NCI-H187 treated with DMSO at 0.1 percent for 48 hours (cell line): ENCODE measurements at places on chromosomes 3 and 15.
A peak's percentile ranks its signal among the peaks of the same experiment; 100 is the strongest.

DNA sequence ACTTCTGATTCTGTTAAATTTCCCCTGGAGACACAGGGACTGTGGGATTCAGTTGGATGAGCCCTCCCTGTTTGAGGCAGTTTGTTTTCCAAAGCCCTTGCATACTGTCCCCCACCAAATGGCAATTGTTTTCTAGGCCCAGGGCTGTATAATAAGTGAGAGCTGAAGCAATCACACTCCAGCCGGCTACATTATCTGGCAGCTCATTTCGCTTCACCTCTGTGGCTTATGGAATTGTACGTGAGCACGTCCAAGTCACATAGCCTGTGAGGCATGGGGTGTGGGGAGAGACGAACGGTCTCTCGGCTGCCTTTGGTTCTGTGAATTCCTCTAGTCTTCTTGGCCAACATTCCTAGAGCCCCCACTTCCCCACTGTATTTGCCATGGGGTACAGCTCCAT is 10.7 kb downstream of the RBP2 start:
- no peak for DNase-seq

GRCh38 chr3:182626484-182627467 is 166.5 kb upstream of the ATP11B start:
- DNase-seq, result no peak

- no peak for DNase-seq
Observed at GRCh38 chr15:69659454-69660050, 206.9 kb downstream of the RPLP1 start.

GRCh38 chr3:52712291-52713212 is 6.6 kb downstream of the SPCS1 start:
- no peak for DNase-seq

GRCh38 chr3:35832140-35832571 is 192.8 kb downstream of the ARPP21 start:
- DNase-seq, result no peak

DNA sequence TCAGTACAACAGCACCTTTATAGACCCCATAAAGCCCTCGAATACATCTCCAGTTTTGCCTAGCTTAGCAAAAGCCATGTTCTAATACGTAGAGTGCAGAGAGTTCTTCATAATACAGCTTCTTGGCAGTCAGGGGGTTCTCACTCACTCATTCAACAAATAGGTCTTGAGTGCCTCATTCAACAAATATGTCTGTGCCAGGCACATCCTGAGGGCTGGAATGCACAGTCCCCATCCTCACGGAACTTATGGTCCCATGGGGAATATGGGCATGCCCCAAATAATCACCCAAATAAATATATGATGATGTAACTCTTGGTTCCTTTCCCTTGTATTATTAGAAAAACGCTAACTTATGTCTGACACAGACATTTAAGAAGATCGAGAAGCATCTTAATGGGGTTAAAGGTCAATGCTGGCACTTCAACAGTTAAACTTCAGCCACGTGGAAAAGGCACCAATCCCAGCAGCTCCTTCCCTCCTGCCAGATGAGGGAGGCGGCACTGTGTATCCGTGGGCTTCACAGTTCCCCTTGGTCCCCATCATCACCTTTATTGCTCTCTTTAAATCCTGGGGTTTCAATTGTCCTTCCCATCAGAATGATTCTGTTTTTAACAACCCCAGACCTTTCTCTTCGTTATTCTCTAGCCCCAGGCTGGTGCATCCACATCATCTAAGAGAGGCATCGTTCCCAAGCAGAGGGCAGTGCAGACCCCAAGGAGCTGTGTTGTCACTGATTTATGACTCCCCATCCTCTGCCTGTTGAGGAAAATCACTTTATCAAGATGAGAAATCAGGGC is 18.9 kb upstream of the SEMA5B start:
- DNase-seq, result no peak

DNA sequence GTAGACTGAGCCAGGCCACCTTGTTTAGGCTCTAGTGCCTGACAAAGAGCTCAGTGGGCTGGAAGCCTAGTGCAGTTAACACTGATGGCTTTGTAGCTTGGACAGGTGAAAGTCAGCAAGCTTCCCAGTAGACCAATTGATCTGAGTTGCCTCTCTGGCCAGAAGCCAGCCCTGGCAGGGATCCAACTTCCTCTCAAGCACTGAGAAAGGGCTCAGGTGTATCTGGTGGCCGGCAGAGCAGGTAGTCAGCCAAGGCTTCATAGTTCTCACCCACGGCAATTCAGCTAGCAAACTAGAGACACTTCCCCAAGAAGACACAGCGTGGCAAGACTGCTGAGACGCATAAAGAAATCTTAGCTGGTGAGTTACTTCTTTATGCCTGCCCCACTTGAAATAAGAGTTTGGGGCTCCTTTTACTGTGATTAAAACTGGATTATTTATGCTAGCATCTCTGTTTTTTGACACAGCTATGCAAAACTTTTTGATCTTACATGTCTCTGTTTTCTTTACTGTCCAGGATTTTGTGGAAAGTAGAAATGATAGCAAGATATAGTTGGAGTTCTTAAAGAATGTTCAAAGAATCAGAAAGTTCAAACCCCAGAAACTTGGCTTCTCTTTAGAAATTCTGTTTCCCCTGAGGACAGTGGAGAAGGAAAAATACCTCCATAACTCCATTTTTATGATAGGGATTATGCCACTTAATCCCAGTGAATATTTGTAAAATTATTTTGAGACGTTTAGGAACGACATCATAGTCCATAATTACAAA is 8.4 kb upstream of the CA12 start:
- DNase-seq, result peak; percentile 30

DNA sequence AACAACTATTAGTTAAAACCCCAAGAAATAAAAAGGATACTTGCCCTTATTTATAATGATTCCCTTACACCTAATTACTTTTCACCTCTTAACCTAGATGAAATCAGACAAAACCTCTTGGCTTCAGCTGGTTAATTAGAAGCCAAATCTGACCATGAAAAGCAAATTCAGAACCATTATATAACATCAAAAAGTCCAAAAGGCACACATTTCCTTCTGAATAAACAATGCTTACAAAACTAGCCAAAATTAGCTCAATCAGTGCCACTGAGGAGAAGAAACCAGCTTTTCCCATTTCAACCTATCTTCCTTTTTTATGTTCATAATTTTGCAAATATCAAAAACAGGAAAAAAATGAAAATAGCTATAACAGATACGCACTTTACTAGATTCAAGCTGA is 3.2 kb downstream of the EHHADH start:
- no peak for DNase-seq

GRCh38 chr3:171276923-171277322 is 183.3 kb downstream of the TNIK start:
- DNase-seq, result no peak

DNA sequence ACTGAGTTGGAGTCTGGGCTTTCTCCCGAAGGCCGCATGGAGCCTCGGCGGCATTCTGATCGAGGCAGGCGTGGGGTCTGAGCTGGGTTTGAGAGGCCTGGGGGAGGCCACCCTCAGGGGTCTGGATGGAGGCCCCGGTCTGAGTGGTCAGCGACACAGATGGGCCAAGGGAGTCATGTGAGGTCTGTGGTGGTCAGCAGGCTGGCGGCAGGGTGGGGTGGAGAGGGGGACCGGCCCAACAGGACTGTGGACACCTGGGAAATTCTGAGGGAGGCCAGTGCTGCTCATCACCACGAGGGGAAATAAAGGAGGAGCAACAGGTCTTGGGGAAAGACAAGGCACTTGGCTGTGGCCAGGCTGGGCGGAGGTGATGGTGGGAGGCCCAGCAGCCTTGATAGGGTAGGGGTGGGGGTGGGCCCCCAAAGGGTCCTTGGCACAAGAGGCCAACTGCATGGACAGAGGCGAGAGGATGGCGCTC is 16.2 kb downstream of the CTSH start:
- DNase-seq, result no peak

GRCh38 chr3:184676927-184677326 is 34.9 kb downstream of the MAGEF1 start:
- no peak for DNase-seq

DNA sequence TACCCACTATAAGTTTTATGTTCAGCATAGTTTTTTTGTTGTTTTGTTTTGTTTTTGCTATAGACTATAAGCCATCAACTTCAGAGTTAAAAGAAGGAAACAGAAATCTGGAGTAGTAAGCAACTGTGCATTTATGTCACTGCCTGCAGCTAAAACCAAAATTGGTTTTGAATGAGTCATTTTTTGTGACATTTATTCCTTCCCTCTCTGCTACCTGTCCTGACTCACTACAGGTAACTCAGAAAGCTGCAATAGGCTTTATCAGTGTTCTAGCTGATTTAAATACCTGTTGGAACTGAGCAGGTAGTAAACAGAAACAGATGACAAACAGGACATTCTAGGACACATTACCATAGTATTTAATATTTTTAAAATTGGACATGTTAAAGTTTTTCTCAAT is 393.3 kb upstream of the WNT5A start:
- DNase-seq, result no peak

GRCh38 chr15:48800811-48801455 is 9.9 kb downstream of the CEP152 start:
- DNase-seq, result no peak

- DNase-seq, result no peak
Observed at GRCh38 chr3:181913254-181913653, 201.5 kb downstream of the SOX2 start.

- no peak for DNase-seq
Observed at GRCh38 chr3:98583766-98584165, 9.6 kb downstream of the CPOX start.

DNA sequence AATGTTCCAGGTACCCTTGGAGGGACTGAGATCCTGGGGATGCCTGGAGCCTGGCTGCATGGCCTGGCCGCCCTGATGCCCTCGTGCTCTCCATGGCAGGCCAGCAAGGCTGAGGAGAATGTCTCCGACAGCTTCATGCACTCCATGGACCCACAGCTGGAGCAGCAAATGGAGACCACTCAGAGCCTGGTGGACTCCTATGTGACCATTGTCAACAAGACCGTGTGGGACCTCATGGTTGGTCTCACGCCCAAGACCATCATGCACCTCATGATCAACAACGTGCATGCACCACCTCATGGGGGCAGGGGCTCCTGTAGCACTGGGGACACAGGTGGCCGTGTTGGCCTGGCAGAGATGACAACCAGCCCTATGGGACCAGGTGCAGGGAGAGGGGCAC is 19.7 kb downstream of the GOLGA6A start:
- no peak for DNase-seq

GRCh38 chr3:99938270-99938911 is 120.7 kb downstream of the CMSS1 start:
- no peak for DNase-seq
